CD4-positive, alpha-beta T cell treated with Interleukin-6 at 100 ng/mL for 8 hours (primary cell): ENCODE measurements at places on chromosomes 11 and 22.

- no peak for DNase-seq
Observed at GRCh38 chr11:78548911-78549590, 25.6 kb downstream of the NARS2 start.

GRCh38 chr11:116086426-116086825 lies 582.2 kb upstream of the CADM1 start:
- no peak for DNase-seq

DNA sequence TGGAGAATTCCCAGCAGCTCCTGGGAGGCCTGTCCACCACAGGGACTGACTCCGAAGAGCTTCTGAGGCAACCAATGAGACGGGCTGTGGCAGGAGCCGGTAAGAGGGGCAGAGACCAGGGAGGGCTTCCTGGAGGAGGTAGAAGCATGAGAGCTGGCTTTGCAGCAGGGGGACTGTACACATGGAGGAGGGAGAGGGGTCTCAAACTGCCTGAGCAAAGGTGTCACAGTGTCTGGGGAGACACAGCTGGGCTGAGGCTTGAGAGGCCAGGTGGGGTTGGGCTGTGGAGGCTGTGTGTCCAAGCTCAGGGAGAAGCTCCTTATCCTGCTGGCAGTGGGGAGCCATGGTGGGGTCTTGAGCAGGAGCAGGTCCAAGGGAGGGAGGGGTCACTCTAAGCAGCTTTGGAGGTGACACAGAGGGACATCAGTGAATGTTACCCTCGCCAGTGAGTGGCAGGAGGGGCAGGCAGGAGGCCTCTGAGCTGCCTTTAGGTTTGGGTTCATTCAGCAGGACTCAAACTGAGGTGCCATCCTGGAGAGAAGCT lies 4.6 kb upstream of the RHOD start:
- no peak for DNase-seq

DNA sequence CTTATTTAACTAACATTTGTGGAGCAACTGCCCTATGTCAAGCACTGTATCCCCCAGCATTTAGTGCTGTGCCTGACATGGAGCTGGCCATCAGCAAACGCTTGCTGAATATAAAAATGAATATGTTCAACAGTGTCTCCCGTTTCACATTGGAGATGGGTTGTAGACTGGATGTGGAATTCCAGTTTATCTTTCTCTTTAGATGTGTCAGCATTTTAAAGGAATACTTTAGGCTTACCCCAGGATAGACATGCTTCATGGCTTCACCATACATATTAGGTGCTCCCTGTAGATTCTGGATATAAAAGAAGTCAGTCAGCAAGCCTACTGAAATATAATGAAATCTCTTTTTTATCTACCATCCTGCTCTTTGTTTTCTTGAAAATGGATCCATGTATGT lies 21.3 kb upstream of the TPH1 start:
- DNase-seq: no peak
